Transverse colon (tissue), 4 donors: ENCODE measurements at places on chromosomes 3 and 15. TPM values are rescaled to one million over a fixed set of nuclear protein-coding genes. Genes with fewer than 3 reads are reported as not detected.

DNA sequence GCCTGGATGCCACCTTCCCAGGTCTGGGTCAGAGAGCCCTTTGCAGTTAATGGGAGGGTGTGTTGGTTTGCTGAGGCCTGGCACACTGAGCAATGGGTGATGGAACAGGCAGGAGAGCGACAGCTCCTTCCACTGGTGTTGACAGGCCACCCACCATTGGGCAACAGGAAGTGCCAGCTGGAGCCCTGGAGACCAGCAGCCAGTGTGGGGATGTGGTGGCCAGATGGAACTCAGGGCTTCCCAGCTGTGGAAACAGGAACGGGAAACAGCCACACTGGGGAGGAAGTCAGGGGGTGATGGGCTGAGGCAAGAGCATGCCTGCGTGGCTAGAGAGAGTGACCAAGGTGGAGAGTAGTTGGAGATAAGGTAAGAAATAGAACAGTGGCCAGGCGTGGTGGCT is 9.3 kb downstream of the PSTPIP1 start:
- H3K27ac ChIP-seq: peak overlapping the region; percentile 28
- no peaks in the 10 kb centered on the region for H3K27me3 ChIP-seq
- DNase-seq: peak; percentile 43
- H3K4me3 ChIP-seq: no peak overlapping the region

- H3K4me1 ChIP-seq: no peaks in the 10 kb centered on the region
- no peak overlapping the region for H3K4me3 ChIP-seq
- no peaks in the 10 kb centered on the region for H3K27me3 ChIP-seq
- H3K27ac ChIP-seq: no peak overlapping the region
Observed at GRCh38 chr15:42378011-42378410, 18.7 kb downstream of the CAPN3 start.

GRCh38 chr3:78665776-78666469 is 1101.9 kb downstream of the ROBO1 start:
- no peak overlapping the region for H3K4me3 ChIP-seq
- DNase-seq: no peak
- H3K27me3 ChIP-seq: no peaks in the 10 kb centered on the region
- H3K27ac ChIP-seq: no peak overlapping the region

DNA sequence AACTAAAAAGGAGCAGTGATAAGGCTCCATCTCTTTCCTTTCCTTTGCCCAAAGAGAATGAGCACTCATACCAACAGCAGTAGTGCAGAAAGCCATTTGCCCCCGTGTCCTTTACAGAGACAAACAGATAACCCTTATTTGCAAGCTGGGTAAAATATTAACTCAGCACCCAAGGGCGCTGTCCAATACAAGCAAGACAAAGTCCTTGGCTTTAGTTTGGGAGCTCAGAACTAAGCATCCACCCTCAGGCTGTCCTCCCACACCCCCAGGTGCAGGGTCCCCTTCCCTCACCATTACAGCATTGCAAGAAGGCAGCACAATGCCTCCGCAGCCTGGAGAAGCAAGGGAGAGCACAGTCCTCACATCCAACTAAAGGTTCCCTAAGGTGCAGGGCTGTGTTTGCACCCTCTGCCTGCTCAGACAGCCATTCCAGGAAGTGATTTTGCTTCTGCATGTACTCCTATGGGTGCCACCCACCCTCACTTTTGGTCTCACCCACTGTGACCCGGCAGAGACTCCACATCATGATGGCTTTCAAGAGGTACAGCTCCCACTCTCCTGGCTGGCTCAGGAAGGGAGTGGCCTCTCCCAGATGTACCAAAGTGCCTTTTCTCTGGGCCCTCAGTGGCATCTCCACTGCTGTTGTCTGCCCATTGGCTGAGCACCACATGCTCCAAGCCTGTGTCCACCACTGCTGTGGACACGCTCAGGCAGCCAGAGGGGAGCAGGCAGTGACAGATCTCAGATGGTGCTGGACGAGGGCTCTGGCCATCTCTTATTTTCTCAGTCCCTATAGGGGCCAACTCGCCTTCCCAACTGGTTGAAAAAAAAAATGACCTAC is 34.1 kb upstream of the HES1 start:
- H3K36me3 ChIP-seq: no peaks in the 10 kb centered on the region
- H3K27ac ChIP-seq: peak overlapping the region; percentile 69
- DNase-seq: peak; percentile 48
- H3K27me3 ChIP-seq: no peaks in the 10 kb centered on the region
- no peak overlapping the region for H3K4me3 ChIP-seq

- no peak overlapping the region for H3K27ac ChIP-seq
- H3K36me3 ChIP-seq: no peaks in the 10 kb centered on the region
- DNase-seq: peak; percentile 24
- no peaks in the 10 kb centered on the region for H3K4me1 ChIP-seq
Observed at GRCh38 chr3:143081844-143082778, 37.5 kb upstream of the CHST2 start.

DNA sequence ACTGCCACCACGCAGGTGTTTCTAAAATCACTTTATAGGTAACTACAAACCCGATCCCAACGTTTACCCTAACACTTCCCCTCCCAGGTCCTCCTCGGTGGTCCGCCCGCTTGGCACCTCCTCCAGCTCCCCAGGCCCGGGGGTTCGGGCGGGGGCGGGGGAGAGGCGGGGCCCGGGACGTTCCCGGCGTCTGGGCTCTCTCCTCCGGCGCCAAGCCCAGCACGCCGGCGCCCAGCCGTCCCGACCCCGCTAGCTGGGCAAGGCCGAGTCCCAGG is 562 bp downstream of the CGGBP1 start:
- peak overlapping the region; percentile 100 for H3K4me3 ChIP-seq
- H3K36me3 ChIP-seq: no peaks in the 10 kb centered on the region
- no peaks in the 10 kb centered on the region for H3K27me3 ChIP-seq
- no peak for DNase-seq

DNA sequence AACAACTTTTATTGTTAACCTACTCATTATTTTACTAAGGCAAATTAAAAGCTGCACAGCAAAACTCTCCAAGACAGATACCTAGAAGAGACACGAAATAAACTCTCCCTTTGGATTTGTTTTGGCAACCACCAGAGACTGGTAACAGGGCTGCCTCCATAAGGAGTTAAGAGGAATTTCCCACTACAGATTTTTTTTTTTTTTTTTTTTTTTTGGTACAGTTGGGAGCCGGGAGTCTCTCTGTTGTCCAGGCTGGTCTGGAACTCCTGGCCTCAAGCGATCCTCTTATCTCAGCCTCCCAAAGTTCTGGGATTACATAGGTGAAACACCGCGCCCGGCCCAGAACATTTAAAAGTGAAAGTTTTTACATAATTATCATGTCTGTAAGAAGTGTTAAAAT is 73.6 kb upstream of the VGLL4 start:
- H3K27me3 ChIP-seq: no peaks in the 10 kb centered on the region
- H3K4me3 ChIP-seq: no peak overlapping the region
- no peaks in the 10 kb centered on the region for H3K36me3 ChIP-seq
- H3K27ac ChIP-seq: peak overlapping the region; percentile 96
- DNase-seq: no peak
- peaks cover 8% of the 10 kb centered on the region for H3K4me1 ChIP-seq

- DNase-seq: no peak
- H3K4me3 ChIP-seq: no peak overlapping the region
- H3K27ac ChIP-seq: no peak overlapping the region
- H3K36me3 ChIP-seq: no peaks in the 10 kb centered on the region
- no peaks in the 10 kb centered on the region for H3K27me3 ChIP-seq
- H3K4me1 ChIP-seq: no peaks in the 10 kb centered on the region
Observed at GRCh38 chr3:50428007-50428633, 68.8 kb upstream of the TMEM115 start.

GRCh38 chr15:74343127-74343796 is 24.2 kb downstream of the CYP11A1 start:
- no peaks in the 10 kb centered on the region for H3K4me1 ChIP-seq
- no peak overlapping the region for H3K27ac ChIP-seq
- H3K4me3 ChIP-seq: no peak overlapping the region

Gene PP2D1
- not detected for total RNA-seq

Gene IL20RB
- total RNA-seq: 0.27 TPM
